Mucosa of gallbladder (tissue), 1 donor: ENCODE measurements at places on chromosomes 7 and 10. TPM values are rescaled to one million over a fixed set of nuclear protein-coding genes. Genes with fewer than 3 reads are reported as not detected.

The RBP3 gene
- total RNA-seq = not detected

The PRR15 gene
- total RNA-seq = 46.1 TPM

The LGI1 gene
- total RNA-seq = 4.2 TPM

The PDE1C gene
- 2.4 TPM for total RNA-seq

The PLCE1 gene
- 3.5 TPM for total RNA-seq

The TRPV5 gene
- total RNA-seq = not detected

The CHRM2 gene
- 71.2 TPM for total RNA-seq

The ERVW-1 gene
- total RNA-seq = not detected

The PRLHR gene
- total RNA-seq = 0.17 TPM

The PDLIM1 gene
- 114 TPM for total RNA-seq

The INMT gene
- 18.8 TPM for total RNA-seq

The ENKUR gene
- 0.37 TPM for total RNA-seq

The FAM25G gene
- total RNA-seq = not detected

The TMEM26 gene
- 0.55 TPM for total RNA-seq
